ENCODE measurements at places on chromosomes 6 and 20.
A peak's percentile ranks its signal among the peaks of the same experiment; 100 is the strongest.

DNA sequence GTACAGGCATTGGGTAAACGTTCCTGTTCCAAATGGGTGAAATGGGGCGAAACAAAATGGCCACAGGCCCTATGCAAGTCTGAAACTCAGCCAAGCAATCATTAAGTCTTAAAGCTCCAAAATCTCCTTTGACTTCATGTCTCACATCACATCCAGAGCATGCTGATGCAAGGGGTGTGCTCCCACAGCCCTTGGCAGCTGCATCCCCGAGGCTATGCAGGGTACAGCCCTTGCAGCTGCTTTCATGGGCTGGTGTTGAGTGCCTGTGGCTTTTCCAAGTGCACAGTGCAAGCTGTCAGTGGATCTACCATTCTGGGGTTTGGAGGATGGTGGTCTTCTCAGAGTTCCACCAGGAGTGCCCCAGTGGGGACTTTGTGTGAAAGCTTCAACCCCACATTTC is 270.0 kb upstream of the CDYL start:
- H3K27me3 ChIP-seq: no peaks in the 10 kb centered on the region
- H3K4me3 ChIP-seq: no peak overlapping the region
- DNase-seq: no peak
- H3K4me1 ChIP-seq: no peaks in the 10 kb centered on the region
- H3K27ac ChIP-seq: no peak overlapping the region
- H3K36me3 ChIP-seq: no peaks in the 10 kb centered on the region

DNA sequence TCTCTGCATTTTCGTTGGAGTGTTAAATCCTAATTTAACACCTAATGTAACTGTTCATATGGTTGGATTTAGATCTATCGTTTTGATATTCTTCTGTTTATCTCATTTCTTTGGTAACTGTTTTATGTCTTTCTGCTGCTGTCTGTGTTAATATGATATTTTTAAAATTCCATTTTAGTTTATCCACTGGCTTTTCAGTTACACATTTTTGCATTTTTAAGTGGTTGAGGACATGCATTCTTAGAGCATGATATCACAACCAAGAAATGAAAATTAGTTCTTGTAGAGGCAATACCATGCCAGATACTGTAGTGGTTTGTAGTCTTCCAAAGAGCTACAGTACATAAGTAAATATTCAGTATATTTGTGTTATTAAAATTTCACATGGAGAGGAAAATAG is 58.6 kb downstream of the LIN28B start:
- H3K27ac ChIP-seq: no peak overlapping the region
- DNase-seq: no peak
- peaks cover 7% of the 10 kb centered on the region for H3K27me3 ChIP-seq
- H3K4me3 ChIP-seq: no peak overlapping the region
- H3K36me3 ChIP-seq: no peaks in the 10 kb centered on the region

DNA sequence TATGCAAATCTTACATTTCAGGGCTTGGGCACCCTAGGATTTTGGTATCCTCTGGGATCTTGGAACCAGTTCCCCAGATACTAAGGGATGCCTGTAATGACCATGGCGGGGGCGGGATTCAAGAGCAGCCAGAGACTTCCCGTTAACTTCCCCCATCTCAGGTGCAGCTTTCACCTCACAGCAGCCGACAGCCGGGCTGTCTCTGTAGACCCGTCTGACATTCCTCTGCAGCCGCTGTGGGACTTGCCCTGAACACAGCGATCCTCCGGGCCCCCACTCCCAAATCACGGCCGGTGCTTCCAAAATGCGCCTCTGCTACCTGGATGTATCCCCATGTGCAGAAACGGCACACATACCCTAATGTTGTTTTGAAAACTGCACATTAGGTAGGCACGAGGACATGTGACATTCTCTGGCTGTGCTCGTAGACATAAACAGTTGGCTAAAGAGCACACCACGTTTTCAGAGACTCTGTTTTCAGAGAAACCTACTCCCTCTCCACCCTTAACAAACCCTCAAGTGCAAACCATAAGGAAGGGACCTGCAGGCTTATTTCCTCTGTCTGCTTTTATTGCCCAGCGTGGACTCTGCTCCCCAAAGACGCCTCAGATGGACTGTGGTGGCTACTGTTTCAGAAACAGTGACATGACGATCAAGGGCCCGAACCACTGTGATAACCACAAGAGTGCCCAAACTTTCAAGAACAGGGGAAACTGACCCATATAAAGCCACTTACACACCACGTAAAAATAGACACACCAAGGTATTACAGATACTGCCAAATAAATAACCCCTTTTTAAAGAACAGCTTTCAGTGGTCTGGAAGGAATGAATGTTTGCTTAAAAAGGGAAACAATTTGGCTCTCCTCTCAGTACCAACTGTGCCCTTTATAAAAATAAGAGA is 72.9 kb upstream of the FOXC1 start:
- no peak for DNase-seq
- peak overlapping the region; percentile 47 for H3K27ac ChIP-seq
- peaks cover 19% of the 10 kb centered on the region for H3K4me1 ChIP-seq
- H3K4me3 ChIP-seq: no peak overlapping the region
- peaks cover under 1% of the 10 kb centered on the region for H3K36me3 ChIP-seq
- H3K27me3 ChIP-seq: no peaks in the 10 kb centered on the region

GRCh38 chr20:53555081-53555480 is 38.6 kb downstream of the ZNF217 start:
- H3K27me3 ChIP-seq: no peaks in the 10 kb centered on the region
- H3K4me1 ChIP-seq: no peaks in the 10 kb centered on the region
- no peak overlapping the region for H3K4me3 ChIP-seq

DNA sequence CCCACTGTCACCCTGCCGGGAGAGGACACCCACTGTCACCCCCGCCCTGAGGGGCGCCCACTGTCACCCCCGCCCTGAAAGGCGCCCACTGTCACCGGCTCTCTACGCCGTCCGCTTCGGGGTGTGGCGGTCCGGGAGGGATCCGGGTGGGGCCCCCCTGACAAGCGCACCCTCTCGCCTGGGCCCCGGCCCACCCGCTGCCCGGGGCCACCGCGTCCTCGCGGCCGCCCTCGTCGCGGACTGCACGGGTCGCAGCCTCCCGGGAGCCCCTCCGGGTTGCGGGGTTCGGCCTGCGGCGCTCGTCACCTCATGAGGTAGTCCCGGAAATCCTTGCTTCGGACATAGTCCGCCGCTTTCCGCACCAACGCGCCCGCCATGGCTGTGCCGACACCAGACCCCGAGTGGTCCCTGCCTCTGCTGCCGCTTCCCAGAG is 224 bp downstream of the MPC1 start:
- peaks cover 19% of the 10 kb centered on the region for H3K4me1 ChIP-seq
- H3K27me3 ChIP-seq: no peaks in the 10 kb centered on the region
- no peaks in the 10 kb centered on the region for H3K36me3 ChIP-seq
- peak overlapping the region; percentile 91 for H3K4me3 ChIP-seq
- H3K27ac ChIP-seq: peak overlapping the region; percentile 80
- no peak for DNase-seq

GRCh38 chr20:14566505-14566904 is 229.1 kb upstream of the FLRT3 start:
- H3K4me3 ChIP-seq: no peak overlapping the region
- no peaks in the 10 kb centered on the region for H3K4me1 ChIP-seq

- no peak overlapping the region for H3K4me3 ChIP-seq
- no peaks in the 10 kb centered on the region for H3K27me3 ChIP-seq
- no peak overlapping the region for H3K27ac ChIP-seq
- H3K4me1 ChIP-seq: peaks cover 65% of the 10 kb centered on the region
Measured at GRCh38 chr20:48791014-48791413, 36.8 kb downstream of the PREX1 start.

DNA sequence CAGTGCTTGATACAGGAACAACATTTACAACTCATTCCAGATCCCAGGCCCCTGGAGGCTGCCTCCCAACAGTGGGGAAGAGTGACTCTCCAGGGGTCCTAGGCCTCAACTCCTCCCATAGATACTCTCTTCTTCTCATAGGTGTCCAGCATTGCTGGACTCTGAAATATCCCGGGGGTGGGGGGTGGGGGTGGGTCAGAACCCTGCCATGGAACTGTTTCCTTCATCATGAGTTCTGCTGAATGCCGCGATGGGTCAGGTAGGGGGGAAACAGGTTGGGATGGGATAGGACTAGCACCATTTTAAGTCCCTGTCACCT is 4.2 kb downstream of the PIM1 start:
- no peaks in the 10 kb centered on the region for H3K27me3 ChIP-seq
- H3K4me1 ChIP-seq: peaks cover 56% of the 10 kb centered on the region
- peak overlapping the region; percentile 94 for H3K4me3 ChIP-seq
- no peak for DNase-seq

DNA sequence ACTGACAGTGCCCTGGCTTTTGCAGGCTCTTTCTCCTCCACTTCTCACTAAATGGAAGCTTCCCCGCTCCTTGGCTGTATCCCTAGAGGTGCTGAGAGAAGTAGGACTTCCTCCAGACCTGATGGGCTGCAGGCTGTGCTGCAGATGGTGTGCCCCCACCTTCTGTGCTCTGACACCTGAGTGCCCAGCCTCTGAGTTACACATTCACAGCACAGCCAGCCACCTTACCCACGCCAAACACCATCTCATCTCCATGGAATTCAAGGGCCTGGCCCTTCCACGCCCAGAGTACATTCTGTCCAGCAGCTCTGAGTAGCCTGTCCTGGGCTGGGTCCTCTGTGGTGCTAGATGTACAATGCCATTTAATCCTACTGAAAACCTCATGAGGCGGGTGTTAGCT is 5.3 kb downstream of the SFTA2 start:
- H3K4me1 ChIP-seq: no peaks in the 10 kb centered on the region
- no peaks in the 10 kb centered on the region for H3K27me3 ChIP-seq
- peaks cover 32% of the 10 kb centered on the region for H3K36me3 ChIP-seq

GRCh38 chr6:71123051-71123450 is 165.6 kb upstream of the OGFRL1 start:
- no peak overlapping the region for H3K4me3 ChIP-seq
- no peaks in the 10 kb centered on the region for H3K4me1 ChIP-seq
- no peaks in the 10 kb centered on the region for H3K36me3 ChIP-seq
- H3K27me3 ChIP-seq: no peaks in the 10 kb centered on the region
- DNase-seq: no peak

GRCh38 chr20:4866429-4866828 is 134.9 kb downstream of the SLC23A2 start:
- H3K4me3 ChIP-seq: no peak overlapping the region
- no peak overlapping the region for H3K27ac ChIP-seq
- H3K27me3 ChIP-seq: no peaks in the 10 kb centered on the region
- H3K36me3 ChIP-seq: peaks cover 13% of the 10 kb centered on the region
- peaks cover 14% of the 10 kb centered on the region for H3K4me1 ChIP-seq

- DNase-seq: no peak
- H3K4me3 ChIP-seq: no peak overlapping the region
- peaks cover 4% of the 10 kb centered on the region for H3K27me3 ChIP-seq
- H3K4me1 ChIP-seq: peaks cover 12% of the 10 kb centered on the region
- no peaks in the 10 kb centered on the region for H3K36me3 ChIP-seq
Measured at GRCh38 chr6:31871046-31871659, 7.6 kb downstream of the SLC44A4 start.

DNA sequence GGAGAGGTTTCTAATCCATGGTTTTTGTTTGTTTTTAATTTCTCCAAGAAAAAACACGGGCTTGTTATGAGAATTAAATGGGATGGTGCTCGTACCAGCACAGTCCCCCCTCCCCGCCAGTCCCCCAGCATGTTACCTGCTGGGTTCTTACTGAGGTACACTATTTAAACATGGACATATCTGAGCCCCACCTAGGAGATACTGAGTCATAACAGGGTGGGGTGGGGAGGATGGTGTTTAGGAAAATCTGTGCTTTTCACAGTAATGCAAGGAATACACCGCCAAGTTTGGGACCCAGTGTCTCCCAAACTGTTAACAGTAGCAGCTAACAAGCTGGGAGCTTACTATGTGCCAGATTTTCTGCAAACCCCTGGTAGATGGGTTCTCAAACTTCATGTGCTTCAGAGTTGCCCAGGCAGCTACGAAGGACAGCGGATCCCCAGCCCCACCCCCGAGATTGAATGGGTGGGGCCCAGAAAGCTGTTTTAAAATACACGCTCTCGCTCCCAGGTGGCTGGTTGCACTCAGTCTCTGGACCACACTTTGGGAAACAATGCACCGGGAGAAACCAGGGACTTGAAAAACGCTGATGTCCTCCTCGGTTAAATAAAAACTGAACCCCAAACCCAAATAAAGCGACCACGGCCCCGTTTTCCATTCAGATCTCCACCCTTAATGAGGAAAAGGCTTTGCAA is 995 bp downstream of the ZFP64 start:
- DNase-seq: peak; percentile 50
- H3K36me3 ChIP-seq: peaks cover 9% of the 10 kb centered on the region
- no peaks in the 10 kb centered on the region for H3K27me3 ChIP-seq

DNA sequence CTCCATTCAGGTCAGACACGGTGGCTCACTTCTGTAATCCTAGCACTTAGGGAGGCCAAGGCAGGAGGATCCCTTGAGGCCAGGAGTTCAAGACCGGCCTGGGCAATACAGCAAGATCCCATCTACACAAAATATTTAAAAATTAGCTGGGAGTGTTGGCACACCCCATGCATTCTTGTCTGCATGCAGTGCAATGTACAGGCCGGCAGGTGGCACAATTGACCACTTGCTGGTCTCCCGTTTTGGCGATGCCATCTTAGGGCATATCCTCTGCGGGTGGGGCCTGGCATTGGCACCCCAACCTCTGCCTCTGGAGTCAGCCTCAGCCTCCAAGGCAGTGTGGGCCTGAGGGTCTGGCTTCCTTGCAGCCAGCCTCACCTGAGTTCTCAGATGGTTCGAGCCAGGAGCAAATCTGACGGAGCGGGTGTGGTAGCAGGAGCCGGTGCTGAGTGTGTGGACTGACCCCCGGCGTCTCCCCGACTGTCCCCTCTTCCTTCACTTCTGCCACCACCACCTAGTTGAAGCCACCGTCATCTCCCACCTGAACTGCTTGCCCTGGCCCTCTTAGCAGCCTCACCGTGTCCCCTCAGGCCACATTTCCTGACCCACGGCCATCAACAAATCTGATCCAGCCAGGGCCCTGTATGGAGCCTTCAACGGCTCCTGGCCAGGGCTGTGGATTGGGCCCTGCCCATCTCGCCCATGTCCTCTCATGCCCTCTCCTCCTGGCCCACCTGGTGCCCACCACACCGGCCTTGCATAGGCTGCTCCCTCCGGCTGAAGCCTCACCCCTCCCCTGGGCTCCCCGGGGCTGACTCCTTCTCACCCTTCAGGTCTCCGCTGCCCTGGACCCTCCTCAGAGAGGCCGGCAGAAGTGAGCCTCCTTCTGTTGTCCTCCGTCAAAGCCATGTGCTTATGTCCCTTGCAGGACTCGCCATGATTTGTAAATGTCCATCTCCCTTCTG is 44.0 kb downstream of the EFCAB8 start:
- H3K27me3 ChIP-seq: no peaks in the 10 kb centered on the region
- H3K4me1 ChIP-seq: no peaks in the 10 kb centered on the region
- peak; percentile 75 for DNase-seq
- H3K27ac ChIP-seq: no peak overlapping the region
- H3K36me3 ChIP-seq: no peaks in the 10 kb centered on the region

GRCh38 chr6:44627883-44628271 is 240.4 kb downstream of the CDC5L start:
- H3K27ac ChIP-seq: no peak overlapping the region
- peaks cover 3% of the 10 kb centered on the region for H3K27me3 ChIP-seq
- peaks cover 24% of the 10 kb centered on the region for H3K4me1 ChIP-seq
- H3K4me3 ChIP-seq: no peak overlapping the region
- no peaks in the 10 kb centered on the region for H3K36me3 ChIP-seq

DNA sequence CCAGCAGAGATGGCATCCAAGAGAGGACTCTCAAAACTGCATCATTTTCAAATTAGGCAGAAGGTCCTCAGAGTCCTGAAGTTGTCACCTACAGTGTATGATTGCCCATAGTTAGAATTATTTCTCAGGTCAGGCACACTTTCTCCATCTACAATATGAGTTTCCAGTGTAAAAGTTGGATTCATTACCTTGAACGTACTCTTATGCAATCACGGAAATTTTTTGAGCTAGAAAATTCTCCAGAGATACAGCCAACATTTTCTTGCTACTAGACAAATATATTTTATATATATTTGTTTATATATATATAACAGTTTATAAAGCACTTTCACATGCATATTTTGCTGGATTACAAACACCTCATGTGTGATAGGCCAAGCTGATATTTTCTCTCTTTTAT is 29.4 kb upstream of the SERPINB1 start:
- H3K27me3 ChIP-seq: no peaks in the 10 kb centered on the region
- peaks cover 35% of the 10 kb centered on the region for H3K36me3 ChIP-seq
- no peak overlapping the region for H3K4me3 ChIP-seq
- DNase-seq: no peak
- no peak overlapping the region for H3K27ac ChIP-seq
